ENCODE measurements at places on chromosomes 12 and 14.

DNA sequence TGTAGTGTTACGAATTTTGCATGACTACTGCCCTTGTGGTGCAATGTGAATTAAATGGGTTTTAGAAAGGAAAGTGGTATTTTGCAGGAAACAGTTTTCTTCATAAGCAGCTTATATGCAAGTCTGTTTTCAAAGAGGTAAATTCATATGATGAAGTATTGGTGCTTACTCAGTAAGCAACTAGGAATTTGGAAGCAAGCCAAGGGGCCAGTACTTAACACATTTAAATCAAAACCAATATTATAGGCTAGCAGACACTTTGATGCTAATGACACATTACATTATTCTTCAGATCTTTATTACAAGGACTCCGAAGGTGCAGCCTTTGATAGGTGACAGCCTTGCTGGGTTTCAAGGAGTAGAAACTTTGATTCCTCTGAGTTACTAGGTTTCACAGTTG, 23.1 kb downstream of the MGAT4C start:
- DNase-seq = no peak

DNA sequence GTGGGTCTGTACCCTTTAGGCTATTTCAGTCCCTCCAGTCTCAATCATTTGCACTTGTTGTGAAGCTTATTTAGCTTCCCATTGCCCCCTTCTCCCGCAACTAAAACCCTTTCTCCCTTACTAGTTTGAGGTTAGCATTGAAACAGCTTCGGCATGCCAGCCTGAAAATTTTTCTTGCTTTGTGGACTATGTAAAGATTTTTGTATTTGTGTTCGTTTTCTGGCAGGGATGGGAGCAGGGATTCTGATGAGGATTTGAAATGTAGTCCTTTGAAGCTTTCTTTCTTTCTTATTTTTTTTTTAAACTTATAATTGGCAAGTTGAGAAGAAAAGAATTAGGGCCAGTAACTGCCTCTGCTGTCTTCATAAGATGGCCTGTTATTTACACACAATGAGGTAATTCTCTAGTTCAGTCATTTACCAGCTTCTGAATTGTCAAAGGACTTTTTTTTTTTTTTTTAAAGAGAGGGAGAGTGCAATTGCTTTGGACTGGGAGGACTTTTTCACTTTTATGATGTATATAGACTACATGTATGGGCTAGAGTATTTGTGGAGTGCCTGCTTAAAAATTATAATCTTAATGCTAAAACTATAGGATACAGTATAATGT, 29.0 kb downstream of the PALS1 start:
- DNase-seq = no peak

- no peak for DNase-seq
These were observed 23.0 kb downstream of the DIO3 start for GRCh38 chr14:101584055-101584859.

- DNase-seq = no peak
These were observed 37.7 kb downstream of the FOXN4 start for GRCh38 chr12:109271418-109271817.

- no peak for DNase-seq
These were observed 22.3 kb upstream of the NTF3 start for GRCh38 chr12:5409619-5410018.

DNA sequence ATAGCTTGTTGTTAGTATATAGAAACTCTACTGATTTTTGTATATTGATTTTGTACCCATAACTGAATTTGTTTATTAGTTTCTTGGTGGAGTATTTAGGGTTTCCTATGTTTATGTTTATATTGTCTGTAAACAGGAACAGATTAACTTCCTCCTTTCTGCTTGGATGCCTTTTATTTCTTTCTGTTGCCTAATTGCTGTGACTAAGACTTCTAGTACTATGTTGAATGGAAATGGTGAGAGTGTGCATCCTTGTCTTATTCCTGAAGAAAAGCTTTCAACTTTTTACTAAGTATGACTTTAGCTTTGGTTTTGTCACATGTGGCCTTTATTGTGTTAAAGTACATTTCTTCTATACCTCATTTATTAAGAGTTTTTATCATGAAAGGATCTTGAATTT, 20.9 kb downstream of the FBXW8 start:
- DNase-seq = no peak

- DNase-seq = no peak
These were observed 14.2 kb downstream of the TMEM63C start for GRCh38 chr14:77195766-77196165.

DNA sequence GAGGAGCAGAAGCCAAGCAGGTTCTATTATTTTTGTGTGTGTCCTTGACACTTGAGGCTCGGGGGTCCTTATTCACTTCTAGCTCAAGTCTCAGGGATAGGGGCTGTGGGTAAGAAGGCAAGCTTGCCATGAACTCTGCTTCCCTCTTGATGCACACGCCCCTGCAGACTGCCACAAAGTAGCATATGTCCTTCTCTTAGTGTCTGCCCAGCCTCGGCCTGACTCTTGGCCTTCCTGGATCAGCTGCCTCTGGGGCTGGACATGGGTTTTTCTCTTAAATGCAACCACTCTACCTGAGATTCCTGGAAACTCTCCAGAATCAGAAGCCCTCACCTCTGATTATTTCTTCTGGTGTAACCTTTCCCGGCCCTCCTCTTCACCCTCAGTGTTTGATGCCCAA, 28.2 kb upstream of the PEX5 start:
- DNase-seq = no peak

- DNase-seq = no peak
These were observed 56.6 kb downstream of the METTL25 start for GRCh38 chr12:82414926-82415325.

GRCh38 chr12:132493482-132494178, 3.7 kb downstream of the FBRSL1 start:
- no peak for DNase-seq

GRCh38 chr14:54654605-54655004, 87.7 kb downstream of the SAMD4A start:
- DNase-seq = no peak

DNA sequence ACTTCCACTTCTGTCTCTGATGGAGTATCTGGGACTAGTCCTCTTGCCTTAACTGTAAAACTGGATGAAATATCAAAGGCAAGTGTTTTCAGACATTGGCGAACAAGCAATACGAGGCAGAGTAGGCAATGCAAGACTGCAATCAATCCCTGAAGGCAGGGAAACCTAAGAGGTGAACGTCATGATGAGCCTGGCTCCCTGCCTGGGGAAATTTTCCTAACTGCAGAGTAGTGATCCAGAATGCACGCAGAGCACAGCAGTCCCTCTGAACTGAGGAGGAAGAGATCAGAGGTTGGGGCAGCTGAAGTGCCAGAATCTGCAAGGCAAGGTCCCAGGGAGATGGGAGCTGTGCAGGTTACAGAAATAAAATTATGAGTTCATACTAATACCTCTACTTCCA, 18.5 kb downstream of the BHLHE41 start:
- no peak for DNase-seq

- DNase-seq = no peak
These were observed 43.4 kb downstream of the RAD52 start for GRCh38 chr12:906062-906585.

DNA sequence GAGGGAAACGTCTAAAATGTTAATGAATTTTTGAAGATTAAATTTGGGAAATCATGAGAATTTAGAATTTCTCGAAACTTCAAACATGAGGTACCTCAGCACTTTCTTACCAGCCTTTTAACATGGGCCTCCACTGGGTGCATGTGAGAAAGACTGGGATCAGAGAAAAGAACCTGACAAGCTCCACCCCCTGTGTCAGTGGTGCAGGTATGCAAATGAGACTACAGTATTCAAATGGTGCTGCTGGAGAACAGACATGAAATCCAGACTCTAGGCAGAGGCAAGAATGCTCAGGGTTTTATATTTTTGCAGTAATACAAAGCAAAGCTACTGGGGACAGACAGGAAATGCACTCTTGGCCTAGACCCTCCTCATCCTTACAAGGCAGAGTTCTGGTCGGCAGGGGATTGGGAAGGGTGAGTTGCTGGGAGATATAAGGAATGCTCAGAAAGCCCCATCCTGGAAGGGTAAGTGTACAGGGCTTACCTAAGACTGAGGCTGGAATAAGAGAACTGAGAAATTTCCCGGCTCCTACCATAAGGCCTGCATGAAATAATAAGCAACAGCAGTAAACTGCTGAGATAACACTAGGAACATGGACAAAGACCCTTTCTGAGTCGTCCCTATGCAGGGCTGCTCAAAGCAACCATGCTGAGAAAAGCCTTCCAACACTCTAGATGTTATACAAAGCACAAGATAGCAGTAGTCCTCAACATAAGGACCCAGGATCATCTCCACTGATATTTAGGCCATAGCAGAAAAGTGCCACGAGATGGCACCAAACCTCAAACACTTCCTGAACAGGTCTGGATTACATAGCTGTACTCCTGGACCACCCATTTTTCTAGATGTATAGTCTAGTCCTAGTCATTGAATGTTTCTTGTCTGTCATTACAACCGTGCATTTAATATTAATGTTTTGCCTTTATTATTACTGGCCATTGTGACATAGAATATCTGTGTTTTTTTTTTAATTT, 260.8 kb downstream of the RASSF9 start:
- DNase-seq = peak; percentile 63

GRCh38 chr12:3929875-3930615, 56.8 kb upstream of the PARP11 start:
- no peak for DNase-seq

- DNase-seq = no peak
These were observed 899 bp upstream of the KCNH3 start for GRCh38 chr12:49537752-49538509.

DNA sequence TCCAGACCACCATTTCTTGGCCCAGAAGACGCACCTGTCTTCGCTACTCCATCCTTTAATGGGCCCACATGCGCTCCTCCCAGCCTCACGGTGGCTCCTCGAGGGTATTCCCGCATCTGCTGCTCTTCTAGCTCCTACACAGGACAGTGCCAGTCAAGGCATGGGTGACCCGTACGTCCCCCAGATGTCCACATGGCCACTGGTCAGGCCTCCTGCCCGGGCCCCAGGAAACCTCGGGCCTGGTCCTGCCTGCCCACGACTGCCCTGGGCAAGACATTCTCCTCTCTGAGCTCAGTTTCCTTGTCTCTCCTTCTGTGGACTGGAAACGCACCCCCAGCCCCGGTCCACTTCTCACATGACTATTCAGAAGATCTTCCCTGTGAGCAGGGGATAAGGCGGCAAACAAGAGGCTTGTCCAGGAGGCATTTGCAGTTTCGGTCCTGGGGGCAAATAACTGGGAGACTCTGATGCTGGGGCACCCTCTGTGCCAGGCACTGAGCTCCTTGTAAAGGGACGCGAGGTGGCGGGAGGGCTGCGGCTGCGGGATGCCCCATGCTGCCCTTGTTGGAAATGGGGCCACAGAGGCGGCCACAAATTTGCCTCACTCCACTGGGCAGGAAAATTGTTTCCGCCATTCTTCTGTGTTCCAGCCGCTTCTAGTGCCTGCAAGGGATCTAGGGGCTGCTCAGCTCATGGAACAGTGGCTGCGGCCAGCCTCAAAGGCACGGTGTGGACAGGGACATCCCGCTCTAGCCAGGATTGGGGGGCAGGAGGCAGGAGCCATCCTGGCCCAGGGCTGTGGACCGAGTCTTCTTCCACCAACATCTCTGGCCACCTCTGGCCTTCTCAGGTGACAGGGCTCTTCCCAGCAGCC, 6.8 kb upstream of the BEGAIN start:
- no peak for DNase-seq

- DNase-seq = no peak
These were observed 42.0 kb downstream of the GXYLT1 start for GRCh38 chr12:42102720-42103119.

- DNase-seq = no peak
These were observed 115.3 kb upstream of the PLEKHA5 start for GRCh38 chr12:19014240-19014639.

DNA sequence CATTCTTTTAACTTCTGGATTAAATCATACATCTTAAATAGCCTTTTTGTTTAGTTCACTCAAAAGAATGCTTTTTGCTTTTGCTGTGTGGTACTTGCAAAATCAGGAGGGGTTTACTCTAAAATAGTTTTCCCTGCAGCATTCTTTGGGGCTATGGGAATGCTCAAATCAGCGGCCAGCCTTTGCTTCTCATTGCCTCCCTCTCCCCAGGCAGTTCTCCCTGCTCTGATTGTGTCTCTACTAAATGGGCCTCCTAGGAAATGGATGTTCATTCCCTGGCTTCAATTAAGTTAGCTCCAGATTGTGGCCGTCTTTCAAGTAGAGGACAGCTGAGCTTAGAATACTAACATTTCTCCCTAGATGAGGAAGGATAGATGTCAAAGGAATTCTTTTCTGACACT, 4.4 kb downstream of the TULP3 start:
- no peak for DNase-seq

DNA sequence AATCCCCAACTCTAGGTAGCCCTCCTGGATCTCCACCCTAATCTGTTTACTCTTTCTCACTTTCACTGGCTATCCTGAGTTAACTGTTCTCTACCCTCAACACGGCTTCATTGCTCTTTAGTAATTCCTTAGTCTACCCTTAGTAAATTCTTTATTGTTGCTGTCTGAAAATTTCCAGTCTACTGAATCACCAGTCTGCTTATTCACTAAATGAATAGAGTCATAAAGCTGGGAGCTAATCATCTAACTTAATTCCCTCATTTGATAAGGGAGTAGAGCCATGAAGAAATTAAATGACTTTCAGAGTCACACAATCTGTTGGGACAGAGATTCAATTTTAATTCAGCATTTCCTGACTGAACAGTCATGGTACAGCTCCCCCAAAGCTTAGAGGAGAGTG, 36.5 kb downstream of the YEATS4 start:
- DNase-seq = no peak

GRCh38 chr14:69048456-69048855, 69.4 kb upstream of the ACTN1 start:
- DNase-seq = no peak

DNA sequence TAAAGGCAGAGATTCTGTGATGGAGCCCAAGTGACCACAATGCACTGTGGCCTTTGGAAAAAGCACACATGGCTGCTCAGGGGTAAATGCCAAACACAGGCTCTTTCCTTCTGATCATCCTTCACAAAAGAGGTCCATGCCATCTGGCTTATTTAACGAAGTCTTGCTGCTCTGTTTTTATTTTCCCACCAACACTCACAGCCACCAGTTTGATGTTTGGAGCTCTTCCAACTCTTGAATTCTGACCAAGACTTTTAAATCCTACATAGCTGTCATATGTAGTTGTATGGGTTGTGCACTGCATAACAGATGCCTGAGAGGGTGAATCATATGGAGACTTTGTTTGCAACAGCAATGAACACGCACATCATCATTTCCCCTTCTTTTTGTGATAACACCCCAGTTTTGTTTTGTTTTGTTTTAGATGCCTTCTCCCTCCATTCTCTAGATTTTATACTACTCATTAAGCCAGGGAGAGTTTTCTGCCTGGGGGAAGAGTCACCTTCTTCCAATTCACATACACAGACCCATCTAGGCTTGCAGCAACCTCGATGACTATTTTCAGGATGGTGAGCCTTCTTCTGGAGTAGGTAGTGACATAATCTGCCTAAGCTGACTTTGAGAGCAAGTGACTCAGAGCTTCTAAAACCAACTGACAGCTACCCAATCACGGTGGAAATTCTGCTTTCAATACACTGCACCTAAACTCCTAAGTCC, 145.2 kb upstream of the WSCD2 start:
- no peak for DNase-seq

GRCh38 chr12:64457032-64457431, 5.1 kb downstream of the TBK1 start:
- DNase-seq = no peak

GRCh38 chr14:70601162-70601561, 707 bp upstream of the MED6 start:
- no peak for DNase-seq

- DNase-seq = no peak
These were observed 82.7 kb downstream of the ADCK1 start for GRCh38 chr14:77882636-77883035.
